ENCODE measurements at places on chromosomes 7 and 10. TPM values are rescaled to one million over a fixed set of nuclear protein-coding genes. Genes with fewer than 3 reads are reported as not detected.

APBB1IP gene
- total RNA-seq = 5.9 TPM

ANKMY2 gene
- total RNA-seq = 30.2 TPM

LAMB1 gene
- 332 TPM for total RNA-seq

DNA sequence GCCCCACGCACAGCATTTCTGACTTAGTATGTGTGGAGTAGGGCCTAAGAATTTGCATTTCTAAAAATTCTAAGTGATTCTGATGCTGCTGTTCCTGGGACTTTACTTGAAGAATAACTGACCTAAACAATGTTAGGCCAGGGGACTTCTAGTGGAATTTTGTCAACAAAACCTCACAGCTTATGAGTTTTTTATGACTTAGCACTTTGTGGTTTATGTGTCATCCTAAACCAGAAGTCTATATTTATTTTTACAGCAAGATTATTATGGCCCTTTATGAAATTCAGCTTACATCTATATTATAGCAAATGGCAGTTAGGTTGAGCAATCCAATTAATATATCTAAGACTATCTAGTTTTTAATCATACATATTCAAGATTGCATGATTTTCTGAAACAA is 24.6 kb upstream of the BET1 start:
- peak; percentile 49 for DNase-seq

COBL gene
- total RNA-seq = not detected

- no peak for DNase-seq
These were observed 15.3 kb downstream of the GNAT3 start for GRCh38 chr7:80496586-80496985.
